Lower leg skin (tissue), 4 donors: ENCODE measurements at places on chromosomes 2 and 18.

- no peak for DNase-seq
These were observed 3.4 kb downstream of the CTLA4 start for GRCh38 chr2:203870941-203871340.

DNA sequence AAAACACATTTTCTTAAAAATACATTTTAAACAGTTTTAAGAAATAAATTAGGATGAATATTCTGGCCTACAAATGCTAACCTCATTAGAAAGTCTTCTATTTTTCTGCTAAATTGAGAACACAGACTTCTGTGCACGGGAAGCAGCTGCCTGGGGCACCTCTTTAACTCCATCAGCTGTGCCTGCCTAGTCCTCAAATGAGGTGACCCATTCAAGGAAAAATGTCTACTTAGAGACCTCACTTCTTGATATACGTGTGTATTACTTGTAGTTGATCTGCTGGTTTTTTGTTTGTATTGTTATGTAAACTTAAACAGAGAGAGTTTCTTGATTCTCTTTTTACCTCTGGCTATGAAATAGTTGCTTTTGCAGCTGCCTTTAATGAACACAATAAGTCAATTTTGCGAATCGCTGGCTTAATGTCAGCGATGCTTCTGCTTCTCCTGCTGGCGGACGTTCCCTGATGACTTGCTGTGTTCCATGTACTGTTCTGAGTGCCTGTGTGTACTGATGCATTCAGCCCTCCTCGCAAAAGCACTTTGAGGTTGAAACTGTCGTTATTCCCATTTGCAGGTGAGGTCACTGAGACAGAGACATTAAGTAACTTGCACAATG is 88.7 kb upstream of the TXNDC2 start:
- no peak for DNase-seq

GRCh38 chr2:127739800-127740199 is 38.5 kb downstream of the SFT2D3 start:
- DNase-seq = no peak

- DNase-seq = no peak
These were observed 14.0 kb downstream of the STAM2 start for GRCh38 chr2:152161598-152161997.

- no peak for DNase-seq
These were observed 167.9 kb upstream of the SPATS2L start for GRCh38 chr2:200138391-200139124.

DNA sequence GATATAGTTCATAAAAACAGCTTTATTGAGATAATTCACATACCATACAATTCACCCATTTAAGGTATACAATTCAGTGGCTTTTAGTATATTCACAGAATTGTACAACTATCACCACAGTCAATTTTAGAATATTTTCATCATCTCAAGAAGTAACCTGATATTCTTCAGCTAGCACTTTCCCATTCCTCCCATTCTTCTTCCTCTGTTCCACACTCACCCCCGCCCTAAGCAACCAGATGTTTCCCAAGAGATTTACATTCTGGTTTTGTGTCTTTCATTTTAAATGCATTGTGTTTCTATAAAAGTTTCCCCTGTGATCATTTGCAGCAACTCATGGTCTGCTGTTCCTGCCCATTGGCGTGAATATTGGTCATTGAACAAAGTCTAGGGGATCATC is 5.4 kb downstream of the GPN1 start:
- no peak for DNase-seq

GRCh38 chr2:40249577-40249976 is 202.3 kb downstream of the SLC8A1 start:
- DNase-seq = no peak

DNA sequence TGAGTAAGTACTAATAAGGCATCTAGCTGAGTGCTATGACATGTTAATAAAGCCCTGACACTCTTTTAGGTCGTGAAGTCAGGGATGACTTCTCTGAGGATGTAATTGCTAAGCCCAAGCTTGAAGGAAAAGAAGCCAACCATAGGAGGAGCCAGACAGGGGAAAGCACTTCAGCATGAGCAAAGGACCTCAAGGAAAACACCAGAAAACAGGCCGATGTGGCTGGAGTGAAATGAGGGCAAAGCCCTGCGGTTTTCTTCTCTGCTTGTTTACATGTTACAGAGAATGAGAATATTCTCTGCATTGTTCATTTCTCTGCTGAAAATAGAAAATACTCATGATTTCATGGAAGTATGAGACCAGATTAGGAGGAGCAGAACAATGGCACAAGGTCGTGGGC is 112.5 kb upstream of the ARHGAP28 start:
- no peak for DNase-seq

DNA sequence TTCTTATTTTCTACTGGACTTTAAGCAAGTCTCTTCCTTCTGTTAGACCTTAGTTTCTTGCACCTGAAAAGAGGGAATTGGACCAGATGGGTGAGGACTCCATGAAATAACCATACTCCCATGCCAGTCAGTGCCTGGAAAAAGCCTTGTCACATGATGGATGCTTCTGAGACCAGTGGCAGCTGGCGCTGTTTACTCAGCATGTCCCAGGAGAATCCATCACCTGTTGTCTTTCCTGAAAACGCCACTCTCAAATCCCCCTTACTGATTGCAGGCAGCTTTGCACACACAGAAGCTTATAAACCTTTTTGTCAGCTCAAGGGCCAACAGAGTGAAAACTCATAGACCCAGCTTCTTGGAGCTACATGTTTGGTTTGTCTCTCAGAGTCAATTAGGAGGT is 117.6 kb downstream of the POLE4 start:
- no peak for DNase-seq

DNA sequence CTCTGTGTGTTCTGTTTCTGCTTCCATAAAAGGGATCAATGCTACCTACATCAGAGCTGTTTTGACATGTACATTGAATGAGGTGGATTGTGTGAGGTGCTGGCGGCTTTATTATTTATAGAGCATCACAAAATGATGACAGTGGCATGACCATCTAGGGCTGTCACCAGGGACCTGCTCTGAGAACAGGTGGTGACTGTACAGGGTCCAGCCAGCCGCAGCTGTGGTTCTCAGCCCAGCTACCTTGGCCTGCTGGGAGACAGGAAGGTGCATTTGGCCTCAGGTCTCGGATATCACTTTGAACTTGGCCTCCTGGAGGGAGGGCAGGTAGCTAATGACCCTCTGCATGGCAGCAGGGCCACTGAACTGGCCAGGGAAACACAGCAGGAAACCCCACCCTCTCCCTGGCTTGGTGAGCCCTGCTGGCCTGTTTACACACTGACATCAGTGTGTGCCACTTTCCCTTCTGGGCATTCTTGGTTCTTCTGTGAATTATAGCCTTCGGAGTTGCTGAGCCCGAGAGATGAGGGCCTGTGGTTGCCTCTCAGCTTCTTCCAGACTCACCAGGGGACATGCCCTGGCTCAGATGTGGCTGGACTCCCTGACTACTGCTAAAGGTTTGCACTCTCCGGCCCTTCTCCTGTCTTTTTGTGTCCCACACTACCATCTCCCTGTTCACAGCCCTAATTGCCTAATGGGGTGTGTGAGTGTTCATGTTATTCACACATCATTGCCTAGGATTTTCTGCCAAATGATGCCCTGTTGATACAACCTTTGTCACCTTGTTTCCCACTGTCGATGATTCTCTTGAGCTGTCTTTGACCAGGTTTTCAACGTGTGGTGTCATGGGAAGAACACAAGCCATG is 109.2 kb upstream of the RAB12 start:
- peak; percentile 75 for DNase-seq

DNA sequence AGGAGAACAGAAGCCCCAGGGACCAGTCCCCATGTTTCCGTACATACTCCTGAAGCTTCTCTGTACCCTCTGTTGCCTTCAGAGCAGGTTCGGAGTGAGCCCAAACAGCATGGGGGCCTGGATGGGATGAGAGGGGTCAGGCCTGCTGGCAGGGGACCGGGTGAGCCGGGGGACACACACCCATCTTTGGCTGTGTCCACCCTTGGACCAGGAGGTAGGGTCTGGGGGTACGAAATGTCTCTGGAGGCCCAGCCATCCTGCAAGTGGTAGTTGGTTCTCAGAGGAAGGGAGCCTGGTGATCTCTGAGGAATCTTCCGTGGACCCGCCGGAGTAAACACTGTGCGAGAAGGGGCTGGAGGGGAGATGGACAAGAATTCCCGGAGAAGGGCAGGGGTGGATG is 15.3 kb downstream of the FBLN7 start:
- DNase-seq = no peak

GRCh38 chr2:42009657-42010580 is 37.9 kb upstream of the PKDCC start:
- no peak for DNase-seq

- no peak for DNase-seq
These were observed 218.7 kb downstream of the ARHGAP15 start for GRCh38 chr2:143347901-143348414.

GRCh38 chr18:33558529-33558928 is 19.5 kb upstream of the ASXL3 start:
- no peak for DNase-seq

DNA sequence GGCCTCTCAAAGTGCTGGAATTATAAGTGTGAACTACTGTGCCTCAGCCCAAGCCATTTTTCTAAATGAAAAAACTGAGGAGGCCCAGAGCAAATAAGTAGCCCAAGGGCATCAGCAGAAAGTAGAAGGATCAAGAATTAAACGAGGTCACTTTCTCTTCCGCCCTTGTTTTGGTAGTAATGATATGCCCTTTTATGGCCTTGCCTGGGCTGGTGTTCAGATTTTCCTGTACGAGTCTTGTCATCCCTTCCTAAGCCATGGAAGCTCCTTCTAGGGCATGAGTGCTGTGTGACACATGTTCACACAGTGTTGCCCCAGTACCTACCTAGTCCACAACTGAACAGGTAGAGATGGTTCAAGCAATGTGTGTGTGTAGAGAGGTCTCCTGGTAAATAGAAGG is 6.6 kb downstream of the HPCAL1 start:
- DNase-seq = no peak

- no peak for DNase-seq
These were observed 142.9 kb upstream of the MEX3C start for GRCh38 chr18:51340332-51340731.

DNA sequence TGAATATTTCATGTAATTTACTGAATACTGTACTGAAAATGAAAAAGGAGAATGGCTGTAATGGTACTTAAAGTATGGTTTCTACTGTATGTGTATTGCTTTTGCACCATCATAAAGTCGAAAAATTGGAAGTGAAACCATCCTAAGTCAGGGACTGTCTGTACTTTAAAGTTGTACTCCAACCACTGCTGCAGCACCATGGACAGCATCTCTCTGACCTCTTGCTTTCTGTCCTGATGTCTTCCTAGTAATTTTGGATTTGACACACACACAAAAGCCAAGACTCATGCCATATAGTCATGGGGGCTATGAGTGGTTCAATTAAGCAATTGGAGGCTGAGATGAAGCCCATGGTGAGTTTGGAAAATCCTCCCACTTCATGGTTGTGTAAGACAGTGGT is 256.3 kb upstream of the PKDCC start:
- DNase-seq = no peak

DNA sequence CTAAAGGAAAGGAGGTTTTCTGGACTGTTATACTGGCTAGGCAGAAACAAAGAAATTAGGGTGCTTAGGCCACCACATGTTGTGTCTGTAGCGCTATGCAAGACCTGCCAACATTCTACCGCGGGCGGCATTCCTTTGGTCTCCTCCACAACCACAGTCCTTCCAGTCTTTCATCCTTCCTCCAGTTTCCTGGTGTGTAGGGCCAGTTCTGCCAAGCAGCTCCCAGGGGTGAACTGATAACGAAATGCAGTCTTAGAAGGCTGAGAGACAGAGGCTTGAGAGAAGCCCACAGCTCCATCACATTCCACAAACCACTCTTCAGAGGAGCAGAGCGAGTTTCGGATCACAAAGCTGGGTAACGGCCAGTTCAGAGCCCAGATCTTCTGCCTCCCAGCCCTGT is 19.5 kb upstream of the CXXC1 start:
- no peak for DNase-seq

DNA sequence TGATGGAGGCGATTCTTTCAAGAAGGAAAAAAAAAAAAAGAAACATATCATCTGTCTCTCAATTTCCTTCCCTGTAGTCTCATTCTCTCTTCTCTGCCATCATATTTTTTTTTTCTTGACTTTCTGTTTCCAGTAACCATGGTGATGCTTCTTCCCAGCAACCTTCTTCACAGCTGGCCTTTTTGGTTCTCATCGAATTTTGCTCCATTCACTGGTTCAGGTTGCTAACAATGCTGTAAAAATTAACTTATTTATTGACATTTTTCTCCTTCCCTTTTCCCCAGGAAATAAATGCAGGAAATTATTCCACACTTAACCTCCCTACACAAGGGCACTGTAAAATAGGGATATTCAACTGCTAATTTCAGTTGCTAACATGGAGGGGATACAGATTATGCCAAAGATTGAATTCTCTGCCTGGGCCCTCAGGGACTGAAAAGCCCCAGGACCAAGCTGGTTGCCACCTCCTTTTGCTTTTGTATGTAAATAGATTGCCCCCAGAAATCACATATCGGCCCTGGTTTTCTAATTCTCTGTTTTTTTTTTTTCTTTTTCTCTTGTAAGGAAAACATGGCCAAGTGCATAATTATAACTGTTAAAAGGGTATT is 154.7 kb downstream of the MAP2 start:
- no peak for DNase-seq

- no peak for DNase-seq
These were observed 45.2 kb downstream of the STRADB start for GRCh38 chr2:201496785-201497184.

- no peak for DNase-seq
These were observed 283.4 kb downstream of the MTX2 start for GRCh38 chr2:176552501-176553135.

DNA sequence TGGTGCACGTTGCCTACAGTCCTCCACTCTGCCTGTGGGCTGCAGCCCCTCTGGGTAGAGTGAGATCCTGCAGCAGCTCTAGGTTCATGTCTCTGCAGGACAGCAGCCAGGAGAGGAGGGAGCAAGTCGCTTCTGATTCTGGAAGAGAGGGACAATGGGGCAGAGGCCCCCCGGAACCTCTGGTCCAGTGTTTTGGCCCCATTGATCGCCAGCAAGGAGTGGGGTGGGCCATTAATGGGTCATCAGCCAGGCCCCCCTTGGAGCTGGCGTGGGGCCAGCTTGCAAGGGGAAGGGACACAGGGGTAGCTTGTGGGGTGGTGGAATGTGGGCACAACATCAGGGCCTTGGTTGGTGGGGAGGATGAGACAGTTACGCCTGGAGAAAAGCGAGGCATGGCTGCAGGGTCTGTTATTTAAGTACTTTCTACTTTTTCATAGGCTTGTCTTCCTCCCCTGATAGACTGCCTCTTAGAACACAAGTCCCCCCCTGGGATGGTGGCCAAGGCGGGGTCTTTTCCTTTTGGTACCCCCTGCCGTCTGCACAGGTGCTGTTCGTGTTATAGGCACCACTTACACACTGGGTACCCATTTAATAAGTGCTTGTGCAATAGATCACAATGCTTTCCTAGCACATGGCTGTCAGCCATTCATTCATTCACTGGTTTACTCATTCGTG is 44.6 kb downstream of the INHBB start:
- DNase-seq = peak; percentile 68

GRCh38 chr2:126275098-126275497 is 380.9 kb upstream of the GYPC start:
- no peak for DNase-seq
